ENCODE measurements at places on chromosomes 6 and 20. TPM values are rescaled to one million over a fixed set of nuclear protein-coding genes. Genes with fewer than 3 reads are reported as not detected.

PPP1R14C gene
- total RNA-seq = not detected

TMEM200A gene
- 2.7 TPM for total RNA-seq

TGM3 gene
- total RNA-seq = not detected

SLC24A3 gene
- not detected for total RNA-seq

AGER gene
- 29.9 TPM for total RNA-seq

VSX1 gene
- not detected for total RNA-seq

PRPH2 gene
- not detected for total RNA-seq

RSPH9 gene
- not detected for total RNA-seq

PREX1 gene
- 146 TPM for total RNA-seq

DEFB118 gene
- not detected for total RNA-seq

GRM1 gene
- not detected for total RNA-seq

CD109 gene
- total RNA-seq = 5.0 TPM

CDK19 gene
- total RNA-seq = 26.2 TPM

TTLL9 gene
- not detected for total RNA-seq

MATN4 gene
- total RNA-seq = not detected

C20orf141 gene
- total RNA-seq = not detected

GRCh38 chr20:54347166-54347833 lies 128.1 kb upstream of the DOK5 start:
- DNase-seq = no peak

- no peak for DNase-seq
Measured at GRCh38 chr6:113067612-113068275, 720.6 kb downstream of the RFPL4B start.

DNA sequence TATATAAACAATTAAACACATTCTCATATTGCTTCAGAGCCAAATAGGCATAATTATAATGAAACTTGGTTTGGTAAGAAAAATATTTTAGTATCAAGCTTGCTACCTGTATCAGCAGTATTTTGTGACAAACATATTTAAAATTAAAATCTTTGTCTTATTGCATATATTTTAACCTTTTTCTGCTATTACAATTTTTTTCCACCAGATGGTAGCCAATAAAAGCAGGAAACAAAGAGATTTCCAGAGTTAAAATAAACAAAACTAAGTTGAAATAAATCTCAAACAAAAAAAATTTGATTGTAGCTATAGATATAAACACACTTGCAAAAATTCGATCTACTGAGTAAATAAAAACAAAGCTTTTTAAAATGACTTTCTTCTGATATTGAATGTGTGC lies 491.3 kb upstream of the GJE1 start:
- no peak for DNase-seq

GRCh38 chr20:35886537-35886936 lies 67.8 kb downstream of the SCAND1 start:
- no peak for DNase-seq

- no peak for DNase-seq
Measured at GRCh38 chr6:25601800-25602673, 50.0 kb upstream of the SCGN start.

DNA sequence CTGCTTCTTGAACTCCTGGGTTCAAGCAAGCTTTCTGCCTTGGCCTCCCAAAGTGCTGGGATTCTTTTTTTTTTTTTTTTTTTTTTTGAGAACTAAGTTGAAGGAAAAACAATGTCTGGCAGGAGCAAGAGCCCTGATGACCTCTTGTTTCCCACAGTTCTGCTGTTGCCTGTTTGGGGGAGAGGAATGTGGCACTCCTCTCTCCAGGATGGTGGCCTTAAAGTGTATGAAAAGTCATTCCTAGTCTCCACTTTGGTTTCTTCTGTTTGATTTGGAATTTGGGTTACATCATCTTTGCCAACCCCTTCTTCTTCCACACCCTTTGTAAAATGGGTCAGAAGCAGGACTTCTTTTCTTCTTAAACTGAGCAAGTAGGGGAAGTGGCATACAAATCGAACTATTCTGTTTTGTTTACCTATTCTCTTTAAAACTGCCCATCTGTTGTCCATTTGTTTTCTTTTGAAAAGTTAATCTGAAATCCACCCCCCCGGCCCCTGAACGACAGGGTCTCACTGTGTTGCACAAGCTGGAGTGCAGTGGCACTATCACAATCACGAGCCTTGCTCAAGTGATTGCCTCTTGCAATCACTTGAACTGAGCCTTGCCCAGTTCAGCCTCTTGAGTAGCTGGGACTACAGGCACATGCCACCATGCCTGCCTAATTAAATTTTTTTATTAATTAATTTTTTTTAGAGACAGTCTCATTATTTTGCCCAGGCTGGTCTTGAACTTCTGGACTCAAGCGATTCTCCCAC lies 11.3 kb downstream of the CARMIL1 start:
- no peak for DNase-seq

GRCh38 chr6:25016014-25016720 lies 80.4 kb upstream of the RIPOR2 start:
- DNase-seq = no peak

DNA sequence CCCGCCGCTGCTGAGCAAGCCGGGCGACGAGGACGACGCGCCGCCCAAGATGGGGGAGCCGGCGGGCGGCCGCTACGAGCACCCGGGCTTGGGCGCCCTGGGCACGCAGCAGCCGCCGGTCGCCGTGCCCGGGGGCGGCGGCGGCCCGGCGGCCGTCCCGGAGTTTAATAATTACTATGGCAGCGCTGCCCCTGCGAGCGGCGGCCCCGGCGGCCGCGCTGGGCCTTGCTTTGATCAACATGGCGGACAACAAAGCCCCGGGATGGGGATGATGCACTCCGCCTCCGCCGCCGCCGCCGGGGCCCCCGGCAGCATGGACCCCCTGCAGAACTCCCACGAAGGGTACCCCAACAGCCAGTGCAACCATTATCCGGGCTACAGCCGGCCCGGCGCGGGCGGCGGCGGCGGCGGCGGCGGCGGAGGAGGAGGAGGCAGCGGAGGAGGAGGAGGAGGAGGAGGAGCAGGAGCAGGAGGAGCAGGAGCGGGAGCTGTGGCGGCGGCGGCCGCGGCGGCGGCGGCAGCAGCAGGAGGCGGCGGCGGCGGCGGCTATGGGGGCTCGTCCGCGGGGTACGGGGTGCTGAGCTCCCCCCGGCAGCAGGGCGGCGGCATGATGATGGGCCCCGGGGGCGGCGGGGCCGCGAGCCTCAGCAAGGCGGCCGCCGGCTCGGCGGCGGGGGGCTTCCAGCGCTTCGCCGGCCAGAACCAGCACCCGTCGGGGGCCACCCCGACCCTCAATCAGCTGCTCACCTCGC lies 1.5 kb downstream of the ARID1B start:
- DNase-seq = peak; percentile 57

- no peak for DNase-seq
Measured at GRCh38 chr20:46204594-46205186, 86.6 kb downstream of the CD40 start.

DNA sequence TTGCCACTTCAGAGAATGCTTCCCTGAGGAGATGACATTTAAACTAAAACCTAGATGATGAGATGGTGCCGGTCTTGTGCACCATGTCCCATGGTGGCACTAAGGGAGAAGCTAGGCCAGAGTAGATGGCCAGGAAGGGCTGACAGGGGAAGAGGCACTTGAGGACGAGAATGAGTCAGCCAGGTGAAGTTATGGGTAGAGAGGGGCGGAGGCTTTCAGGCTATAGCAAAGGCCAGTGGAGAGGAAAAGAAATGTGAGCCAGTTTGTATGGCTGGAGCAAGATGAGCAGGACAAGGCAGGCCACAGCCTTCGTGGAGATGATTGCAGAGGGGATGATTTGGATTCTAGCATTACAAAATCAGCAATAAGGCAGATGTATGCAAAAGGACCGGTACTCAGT lies 44.7 kb upstream of the ADGRF4 start:
- no peak for DNase-seq

DNA sequence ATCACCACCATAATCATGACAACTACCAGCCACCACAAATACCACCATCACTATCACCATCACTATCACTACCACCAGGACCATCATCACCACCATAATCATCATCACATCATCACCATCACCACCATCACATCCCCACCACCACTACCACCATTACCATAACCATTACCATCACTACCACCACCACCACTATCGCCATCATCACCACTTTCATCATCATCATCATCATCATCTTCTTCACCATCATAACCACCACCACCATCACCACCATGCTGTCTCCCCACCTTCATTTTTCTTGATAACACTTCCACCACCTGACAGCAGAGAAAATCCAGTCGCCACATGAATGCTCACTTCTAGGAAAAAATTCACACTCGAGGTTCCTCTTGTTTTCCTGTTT lies 253.6 kb downstream of the ANKRD60 start:
- DNase-seq = no peak

GRCh38 chr6:56278171-56278591 lies 30.8 kb upstream of the COL21A1 start:
- no peak for DNase-seq

GRCh38 chr6:51398064-51398705 lies 579.5 kb downstream of the TFAP2B start:
- no peak for DNase-seq

DNA sequence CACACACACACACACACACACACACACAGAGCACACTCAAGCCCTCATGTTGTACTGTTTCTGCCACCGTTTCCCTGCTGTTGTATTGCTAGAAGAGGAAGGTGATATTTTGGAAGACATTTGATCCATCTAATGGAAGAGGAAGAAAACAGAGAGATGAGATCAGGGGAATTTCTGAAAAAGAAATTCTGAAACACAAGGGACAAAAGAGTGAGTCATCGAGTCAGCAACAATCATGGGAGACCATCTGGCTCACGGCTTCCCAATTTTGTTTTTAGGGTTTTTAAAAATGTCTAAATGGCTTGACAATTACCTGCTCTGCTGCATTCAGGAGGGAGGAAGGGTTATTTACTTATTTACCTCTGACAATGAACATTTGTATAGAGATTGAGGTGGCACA lies 22.0 kb downstream of the SOX4 start:
- DNase-seq = no peak

- DNase-seq = no peak
Measured at GRCh38 chr6:52310932-52311331, 26.4 kb upstream of the MCM3 start.

DNA sequence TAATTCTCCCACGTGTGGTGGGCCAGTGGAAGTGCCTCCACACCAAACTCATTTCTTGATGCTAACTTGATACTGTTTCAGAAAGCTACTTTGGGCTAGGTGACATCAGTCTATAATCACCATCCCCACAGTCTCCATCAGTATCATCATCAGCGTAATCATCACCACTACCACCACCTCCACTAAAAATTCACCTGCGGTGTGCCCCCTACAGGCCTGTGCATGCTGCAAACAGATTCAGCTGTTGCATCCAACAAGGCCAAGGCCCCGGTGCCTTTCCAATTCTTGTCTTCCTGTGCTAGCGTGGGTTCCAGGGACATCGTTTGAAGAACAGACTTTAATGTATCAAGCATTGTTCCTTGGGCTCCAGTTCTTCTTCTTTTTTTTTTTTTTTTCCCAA lies 201.3 kb upstream of the EXOC2 start:
- no peak for DNase-seq

- peak; percentile 22 for DNase-seq
Measured at GRCh38 chr6:124961777-124962638, at the start of gene RNF217. Gene RNF217 (plus strand): TSS chr6:124962437. CDS start chr6:124962545, 108 bp downstream.

- no peak for DNase-seq
Measured at GRCh38 chr6:107576852-107577251, 86.9 kb downstream of the SOBP start.

DNA sequence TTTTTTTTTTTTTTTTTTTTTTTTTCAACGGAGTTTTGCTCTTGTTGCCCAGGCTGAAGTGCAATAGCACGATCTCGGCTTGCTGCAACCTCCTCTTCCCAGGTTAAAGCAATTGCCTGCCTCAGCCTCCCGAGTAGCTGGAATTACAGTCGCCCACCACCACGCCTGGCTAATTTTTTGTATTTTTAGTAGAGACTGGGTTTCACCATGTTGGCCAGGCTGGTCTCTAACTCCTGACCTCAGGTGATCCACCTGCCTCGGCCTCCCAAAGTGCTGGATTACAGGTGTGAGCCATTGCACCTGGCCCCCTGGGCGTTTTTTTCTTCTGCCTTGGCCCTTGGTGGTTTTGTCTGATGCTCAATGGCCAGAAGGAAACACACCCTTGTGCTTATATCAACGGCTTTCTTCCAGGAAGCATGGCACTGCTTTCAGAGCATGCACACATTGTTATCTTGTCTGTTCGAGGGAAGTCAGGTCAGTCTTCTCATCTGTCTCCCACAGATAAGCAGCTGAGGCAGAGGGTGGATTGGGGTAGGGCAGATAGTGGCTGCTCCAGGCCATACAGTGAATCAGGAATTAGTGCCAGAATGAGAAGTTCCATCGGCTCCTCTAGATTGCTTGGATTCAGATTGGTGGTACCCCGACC lies 203.1 kb downstream of the TSHZ2 start:
- no peak for DNase-seq
